ENCODE measurements at places on chromosomes 1 and 21.

- DNase-seq, result no peak
- H3K36me3 ChIP-seq, result no peaks in the 10 kb centered on the region
- H3K4me3 ChIP-seq, result no peak overlapping the region
- no peak overlapping the region for H3K27ac ChIP-seq
These were observed 17.4 kb upstream of the CRB1 start for GRCh38 chr1:197250616-197251015.

GRCh38 chr1:244140420-244140819 is 89.3 kb downstream of the ZBTB18 start:
- no peak overlapping the region for H3K4me3 ChIP-seq
- no peak for DNase-seq
- no peak overlapping the region for H3K27ac ChIP-seq
- H3K27me3 ChIP-seq, result no peaks in the 10 kb centered on the region

DNA sequence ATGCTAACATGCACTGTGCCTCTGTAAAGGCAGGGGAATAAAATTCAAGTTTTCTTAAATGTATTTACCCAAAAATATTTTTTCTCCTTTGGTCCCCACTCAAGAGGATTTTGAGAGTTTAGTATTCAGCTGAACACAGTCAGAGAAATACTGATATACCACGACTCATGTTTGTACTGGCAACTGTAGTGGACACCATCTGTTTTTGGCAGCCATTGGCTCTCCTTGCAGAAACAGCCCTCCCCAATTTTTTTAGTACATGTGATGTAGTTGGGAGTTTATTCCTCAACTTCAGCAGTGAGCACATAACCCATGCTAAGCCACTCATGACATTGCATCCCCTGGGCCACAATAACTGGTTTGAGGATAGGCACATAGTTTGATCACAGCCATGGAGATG is 154.8 kb upstream of the POU3F1 start:
- H3K27me3 ChIP-seq, result no peaks in the 10 kb centered on the region
- H3K4me1 ChIP-seq, result no peaks in the 10 kb centered on the region
- no peaks in the 10 kb centered on the region for H3K36me3 ChIP-seq
- H3K4me3 ChIP-seq, result no peak overlapping the region
- H3K27ac ChIP-seq, result no peak overlapping the region

GRCh38 chr1:63670164-63670563 is 77.0 kb downstream of the PGM1 start:
- H3K4me1 ChIP-seq, result peaks cover 10% of the 10 kb centered on the region
- no peaks in the 10 kb centered on the region for H3K36me3 ChIP-seq
- no peak overlapping the region for H3K27ac ChIP-seq
- no peaks in the 10 kb centered on the region for H3K27me3 ChIP-seq
- no peak overlapping the region for H3K4me3 ChIP-seq

DNA sequence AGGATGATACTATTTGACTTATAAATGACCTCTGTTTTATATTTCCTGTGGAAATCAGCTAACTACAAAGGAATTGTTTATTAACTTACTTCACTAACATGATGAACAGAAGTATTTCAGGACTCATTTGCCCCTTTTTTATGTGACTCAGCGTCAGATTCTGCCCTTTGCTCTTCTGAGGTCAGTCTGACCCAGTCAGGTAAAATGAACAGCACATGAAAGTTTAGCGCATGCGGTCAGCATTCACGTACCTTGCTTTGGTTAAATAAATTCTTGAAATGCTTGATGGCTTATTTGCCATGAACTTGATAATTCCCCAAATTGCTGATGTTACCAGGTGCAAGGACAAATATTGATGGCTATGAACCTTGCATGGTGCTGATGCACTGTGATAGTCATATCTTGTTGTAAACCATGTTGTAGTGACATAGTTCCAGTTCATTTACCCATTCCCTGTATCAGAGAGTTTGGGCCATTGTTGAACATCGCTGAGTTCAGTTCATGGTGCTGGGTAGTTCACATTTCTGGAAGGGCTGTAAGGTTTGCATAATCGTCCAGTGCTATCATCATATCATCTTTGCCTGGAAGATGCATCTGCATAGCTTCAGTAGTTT is 133.4 kb downstream of the NFIA start:
- peaks cover 23% of the 10 kb centered on the region for H3K4me1 ChIP-seq
- no peak overlapping the region for H3K27ac ChIP-seq
- H3K27me3 ChIP-seq, result no peaks in the 10 kb centered on the region
- no peaks in the 10 kb centered on the region for H3K36me3 ChIP-seq
- DNase-seq, result no peak
- H3K4me3 ChIP-seq, result no peak overlapping the region

DNA sequence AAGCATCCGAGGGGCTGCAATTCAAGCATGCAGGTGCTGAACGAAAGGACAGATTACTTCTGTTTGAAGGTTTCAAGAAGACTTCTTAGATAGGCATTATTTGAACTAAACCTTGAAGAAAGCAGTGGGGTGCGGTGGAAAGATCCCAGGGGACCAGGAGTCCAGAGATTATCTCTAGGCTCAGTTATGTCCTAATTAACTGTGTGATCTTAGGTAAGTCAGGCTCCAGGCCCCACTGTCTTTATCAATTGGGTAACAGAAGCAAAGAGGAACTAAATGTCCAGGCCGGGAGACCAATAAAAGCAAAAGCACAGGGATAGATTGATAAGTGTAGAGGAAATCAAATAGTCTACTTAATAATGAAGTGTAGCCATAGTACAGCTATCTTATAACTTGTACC is 72.9 kb upstream of the CDC42BPA start:
- no peak overlapping the region for H3K27ac ChIP-seq
- H3K4me1 ChIP-seq, result no peaks in the 10 kb centered on the region
- H3K4me3 ChIP-seq, result no peak overlapping the region
- H3K27me3 ChIP-seq, result no peaks in the 10 kb centered on the region

Data from heart right ventricle (tissue), 16 donors.